ENCODE measurements at places on chromosomes 16 and 17.

GRCh38 chr16:83914091-83914710 is 15.3 kb downstream of the MLYCD start:
- DNase-seq = no peak

DNA sequence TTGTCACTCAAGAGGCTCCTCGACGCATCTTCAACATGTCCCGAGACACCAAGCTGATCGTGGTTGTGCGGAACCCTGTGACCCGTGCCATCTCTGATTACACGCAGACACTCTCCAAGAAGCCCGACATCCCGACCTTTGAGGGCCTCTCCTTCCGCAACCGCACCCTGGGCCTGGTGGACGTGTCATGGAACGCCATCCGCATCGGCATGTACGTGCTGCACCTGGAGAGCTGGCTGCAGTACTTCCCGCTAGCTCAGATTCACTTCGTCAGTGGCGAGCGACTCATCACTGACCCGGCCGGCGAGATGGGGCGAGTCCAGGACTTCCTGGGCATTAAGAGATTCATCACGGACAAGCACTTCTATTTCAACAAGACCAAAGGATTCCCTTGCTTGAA is 101.0 kb downstream of the HS3ST2 start:
- DNase-seq = no peak

DNA sequence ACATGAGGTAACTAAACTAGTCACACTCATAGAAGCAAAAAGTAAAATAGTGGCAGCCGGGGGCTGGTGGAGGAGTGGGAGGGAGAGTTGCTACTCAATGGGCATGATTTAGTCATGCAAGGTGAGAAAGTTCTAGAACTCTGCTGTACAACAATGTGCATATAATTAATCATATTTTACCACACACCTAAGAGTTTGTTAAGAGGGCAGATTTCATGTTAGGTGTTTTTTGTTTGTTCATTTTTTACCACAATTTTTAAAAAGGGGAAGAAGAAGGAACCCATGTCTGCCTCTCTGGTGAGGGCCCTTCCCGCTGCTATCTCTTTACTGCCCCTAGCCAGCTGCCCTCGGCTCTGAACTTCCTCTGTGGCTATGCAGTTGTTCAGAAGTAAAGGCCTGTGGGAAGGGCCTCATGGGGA is 11.2 kb downstream of the CD300LB start:
- DNase-seq = no peak

DNA sequence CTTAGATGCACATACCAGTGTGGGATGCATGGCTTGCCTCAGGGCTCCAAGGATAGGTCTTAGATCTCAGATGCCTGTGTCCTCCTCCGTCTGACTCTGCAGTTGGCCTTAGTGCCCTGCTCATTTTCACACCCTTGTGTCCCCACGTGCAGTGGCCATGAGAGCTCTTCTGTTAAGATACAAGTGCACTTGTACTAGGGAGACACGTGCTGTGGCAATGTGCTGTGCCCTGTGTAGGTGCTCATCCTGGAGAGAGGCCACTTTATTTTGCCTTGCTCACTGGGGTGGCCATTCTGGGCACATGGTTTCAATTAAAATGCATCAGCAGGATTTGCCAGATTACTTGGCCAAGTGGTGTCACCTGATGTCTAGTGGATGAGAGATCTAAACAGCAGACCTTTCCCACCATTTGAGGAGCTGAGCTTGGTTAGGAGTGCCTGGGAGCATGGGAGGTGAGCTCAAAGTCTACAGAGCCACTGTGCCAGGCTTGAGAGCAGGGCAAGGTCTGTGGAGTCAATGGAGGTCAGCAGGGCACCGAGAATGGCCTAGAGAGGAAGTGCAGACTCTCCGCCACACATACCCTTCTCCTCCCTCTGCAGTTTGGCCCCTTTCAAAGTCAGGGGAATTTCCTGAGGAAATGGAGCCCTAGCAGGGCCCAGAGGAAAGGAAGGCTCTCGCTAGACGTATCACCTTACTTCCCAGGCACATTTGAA is 25.2 kb upstream of the SMPD3 start:
- no peak for DNase-seq

GRCh38 chr17:27915709-27916108 is 22.5 kb upstream of the LYRM9 start:
- DNase-seq = no peak

GRCh38 chr17:30093463-30094147 is 23.0 kb upstream of the NSRP1 start:
- no peak for DNase-seq

DNA sequence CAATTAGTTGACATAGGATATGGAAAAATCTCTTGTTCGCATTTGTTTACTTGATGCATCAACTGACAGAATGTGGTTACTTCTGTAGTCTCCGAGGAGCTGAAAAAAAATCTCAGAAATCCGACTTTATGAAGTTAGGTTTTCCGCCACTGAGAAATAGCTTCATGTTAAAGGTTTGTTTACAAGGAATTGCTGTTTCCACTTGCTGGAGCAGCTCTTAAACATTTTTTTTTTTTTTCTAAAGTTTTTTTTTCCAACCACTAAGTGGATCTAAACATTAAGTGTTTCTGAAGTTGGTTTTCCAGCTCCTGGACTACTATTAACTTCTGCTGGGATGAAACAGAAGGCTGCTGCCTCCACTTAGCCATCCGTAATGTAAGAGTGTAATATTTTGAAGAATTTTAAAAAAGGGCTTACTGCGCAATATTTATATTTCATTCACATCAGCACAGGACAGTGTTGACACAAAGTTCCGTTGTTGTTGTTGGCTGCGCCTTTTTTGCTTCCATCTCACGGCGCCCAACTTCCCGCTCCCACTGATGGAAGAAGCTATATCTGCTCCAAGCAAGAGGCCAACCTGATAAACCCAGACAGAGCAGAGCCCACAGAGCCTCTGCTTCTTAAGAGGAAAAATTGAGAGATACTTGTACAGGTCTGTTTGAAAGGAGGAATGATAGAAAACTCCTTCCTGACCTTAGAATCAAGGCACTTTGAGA is 167.7 kb upstream of the KCNJ16 start:
- no peak for DNase-seq

GRCh38 chr17:48814504-48814903 is 2.5 kb downstream of the TTLL6 start:
- DNase-seq = peak; percentile 40

GRCh38 chr17:18999911-19000310 is 4.7 kb downstream of the FAM83G start:
- DNase-seq = no peak

GRCh38 chr17:9273428-9274391 is 252.4 kb downstream of the NTN1 start:
- no peak for DNase-seq

DNA sequence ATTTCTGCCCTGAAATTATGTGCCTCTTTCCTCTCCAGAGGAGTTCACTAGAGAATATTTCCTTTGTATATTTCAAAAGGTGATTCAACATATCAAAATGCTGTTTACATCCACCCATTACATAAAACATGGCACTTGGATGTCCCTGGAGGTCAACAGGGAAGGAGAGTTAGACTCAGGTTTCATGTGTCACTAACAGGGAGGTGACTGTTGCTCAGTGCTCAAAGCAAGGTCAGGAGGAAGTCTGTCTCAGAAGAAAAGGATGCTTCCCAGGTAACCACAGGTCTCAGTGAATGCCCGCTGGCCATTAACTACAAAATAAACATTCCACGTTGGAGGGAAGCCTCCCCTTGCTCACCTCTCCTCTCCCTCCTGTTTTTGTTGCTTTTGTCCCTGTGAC is 198.6 kb downstream of the AXIN2 start:
- no peak for DNase-seq

GRCh38 chr17:67358612-67359011 is 7.8 kb downstream of the PSMD12 start:
- DNase-seq = no peak

GRCh38 chr17:44925731-44926697 is 10.7 kb upstream of the GFAP start:
- DNase-seq = no peak

- DNase-seq = no peak
These were observed 38.8 kb upstream of the C16orf82 start for GRCh38 chr16:27027971-27028370.

- DNase-seq = no peak
These were observed 238.3 kb downstream of the XYLT1 start for GRCh38 chr16:17232487-17232886.

DNA sequence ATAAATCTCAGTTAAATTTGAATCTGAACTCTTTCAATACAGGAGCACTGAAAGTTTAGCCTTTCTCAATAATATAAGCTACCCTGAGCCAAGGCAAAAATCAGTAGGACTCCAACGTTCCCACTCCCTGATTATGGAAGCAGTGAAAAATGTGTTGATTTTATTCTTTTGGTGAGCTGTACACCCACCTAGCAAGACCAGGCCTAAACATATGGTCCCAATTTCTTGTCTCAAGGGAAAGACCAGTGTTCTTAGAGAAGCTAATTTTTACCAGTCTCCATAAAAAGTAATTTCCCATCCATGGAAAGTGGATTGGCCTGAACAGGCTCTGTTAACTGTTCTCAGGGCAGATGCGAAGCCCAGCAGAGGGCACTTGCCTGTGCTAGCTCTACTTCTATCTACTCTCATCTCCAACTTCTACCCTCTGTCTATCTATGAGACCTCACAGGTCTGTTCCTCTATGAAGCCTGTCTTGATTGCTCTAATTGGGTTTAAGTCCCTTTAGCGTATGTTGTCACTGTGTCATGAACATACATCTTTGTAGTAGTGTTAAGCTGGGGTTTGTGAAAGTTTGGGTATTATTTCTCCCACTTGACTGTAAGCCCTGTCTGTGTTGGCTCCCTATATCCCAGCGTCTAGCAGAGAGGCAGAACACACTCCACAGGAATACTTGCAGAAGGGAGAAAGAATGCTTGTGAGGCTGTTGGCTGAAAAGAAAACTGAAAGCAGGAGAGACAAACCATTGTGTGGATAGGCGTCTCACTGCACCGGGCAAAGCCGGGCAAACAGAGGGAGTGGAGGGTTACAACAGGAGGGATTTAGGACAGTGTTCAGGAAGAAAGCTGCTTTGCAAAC is 167.1 kb upstream of the MAF start:
- DNase-seq = no peak

GRCh38 chr16:22924492-22924891 is 110.5 kb downstream of the HS3ST2 start:
- no peak for DNase-seq

GRCh38 chr16:66422366-66422765 is 4.7 kb upstream of the BEAN1 start:
- DNase-seq = no peak

DNA sequence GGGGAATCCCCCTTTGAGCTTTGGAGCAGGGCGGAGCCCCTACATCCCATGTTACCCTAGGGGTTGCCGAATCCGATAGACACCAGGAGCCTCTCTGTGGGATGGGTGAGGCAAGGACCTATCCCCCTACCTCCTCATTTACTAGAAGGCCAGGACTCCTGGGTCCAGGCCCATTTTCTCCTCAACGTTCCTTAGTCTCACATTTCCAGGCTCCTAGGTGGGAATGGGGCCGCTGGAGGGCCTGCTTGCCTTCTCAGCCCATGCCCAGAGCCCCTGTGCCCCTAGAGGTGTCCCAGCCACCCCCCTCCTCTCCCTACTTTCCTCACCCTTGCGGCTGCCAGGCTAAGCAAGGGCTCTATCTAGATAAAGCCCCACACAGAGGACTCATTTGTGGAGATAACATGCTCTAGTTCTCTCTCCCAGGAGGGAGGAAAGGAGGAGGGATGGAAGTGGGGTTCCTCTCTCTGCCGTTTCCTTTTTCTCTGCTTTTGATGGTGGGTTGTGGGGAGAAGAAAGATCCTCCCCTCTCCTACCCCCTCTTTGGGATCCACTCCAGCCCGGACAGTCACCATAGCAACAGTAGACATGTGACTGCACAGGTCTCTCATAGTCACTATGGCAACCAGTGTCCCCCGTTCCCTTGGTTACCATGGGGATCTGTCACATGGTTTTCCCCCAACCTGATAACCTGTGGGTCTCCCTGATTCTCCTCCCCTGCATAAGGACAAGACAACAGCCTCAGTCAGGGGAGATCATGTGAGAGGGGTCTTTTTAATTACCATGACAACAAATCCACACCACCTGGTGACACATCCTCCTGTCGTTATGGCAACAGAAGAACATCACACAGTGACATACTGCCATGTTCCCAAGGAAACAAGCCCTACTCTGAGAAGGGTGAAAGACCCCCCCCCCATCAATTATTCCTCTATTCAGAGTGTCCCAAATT is 5.2 kb downstream of the CACNA1G start:
- DNase-seq = no peak

- DNase-seq = no peak
These were observed 43.9 kb downstream of the USP31 start for GRCh38 chr16:23105309-23105708.

GRCh38 chr17:48427598-48427997 is 2.4 kb downstream of the SKAP1 start:
- DNase-seq = peak; percentile 44

DNA sequence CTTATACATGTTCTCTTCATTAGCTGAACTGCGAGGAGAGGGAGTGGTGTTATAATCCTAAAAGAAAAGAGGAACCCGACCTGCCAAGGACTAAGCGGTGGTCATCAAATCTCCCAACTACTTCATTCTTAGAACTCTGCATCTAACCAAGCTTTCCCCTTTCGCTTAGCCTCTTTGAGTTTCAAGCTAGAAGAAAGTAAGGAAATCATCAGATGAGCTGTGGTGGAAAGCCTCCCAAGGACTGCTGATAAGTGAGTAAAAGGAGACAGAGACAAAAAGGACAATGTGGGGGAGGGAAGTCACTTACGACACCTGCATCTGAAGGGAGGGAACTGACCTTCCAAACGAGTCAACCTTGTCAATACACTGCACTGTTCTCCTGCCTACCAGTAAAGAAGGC is 121.3 kb downstream of the TRIM37 start:
- no peak for DNase-seq

- no peak for DNase-seq
These were observed 254.1 kb upstream of the KCNJ16 start for GRCh38 chr17:69820876-69821473.

DNA sequence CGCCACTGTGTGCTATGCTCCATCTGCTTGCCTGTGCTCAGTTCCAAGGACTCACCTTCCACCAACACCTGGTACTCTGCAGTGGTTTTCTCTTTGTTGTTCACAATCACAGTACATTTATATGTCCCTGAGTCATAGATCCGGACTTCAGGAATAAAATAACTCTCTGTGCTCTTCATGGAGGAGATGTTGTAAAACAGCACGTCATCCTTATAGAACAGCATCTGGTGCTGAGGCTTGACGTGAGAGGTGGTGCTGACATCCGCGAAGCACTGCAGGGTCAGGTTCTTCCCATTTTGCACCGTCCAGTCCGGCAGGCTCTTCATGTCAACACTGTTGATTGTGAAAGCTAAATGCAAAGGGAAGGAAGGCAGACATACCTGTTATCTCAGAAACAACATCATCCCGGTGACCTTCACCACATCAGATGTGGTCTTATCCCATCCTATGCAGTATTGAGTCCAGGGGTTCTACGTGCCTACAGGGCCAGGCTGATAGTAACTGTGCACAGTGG is 12.8 kb downstream of the PECAM1 start:
- DNase-seq = no peak

All from activated effector memory CD4-positive, alpha-beta T cell treated with Interleukin-2 at 50 U/mL for 16 hours (primary cell).